ENCODE measurements at places on chromosomes 12 and 14.

DNA sequence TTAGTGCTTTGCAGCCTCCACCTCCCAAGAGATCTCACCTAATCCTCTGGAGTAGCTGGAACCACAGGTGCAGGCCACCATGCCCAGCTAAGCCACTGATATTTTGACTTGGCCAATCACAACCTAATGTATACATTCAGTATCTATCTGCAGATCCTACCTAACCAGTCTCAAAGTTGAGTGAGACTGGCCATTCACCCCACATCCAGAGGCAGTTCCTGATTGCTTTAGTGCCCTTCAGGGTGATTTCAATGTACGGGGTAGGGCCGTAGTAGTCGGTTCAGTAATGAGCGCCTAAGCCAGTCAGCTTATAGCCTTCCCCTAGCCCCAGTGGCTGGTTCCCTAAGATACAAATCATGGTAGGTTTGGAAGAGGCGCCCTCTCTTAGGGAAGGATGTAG, 27.4 kb upstream of the FBXO34 start:
- DNase-seq = no peak

GRCh38 chr14:23380197-23380914, 3.5 kb downstream of the CMTM5 start:
- DNase-seq = no peak

- no peak for DNase-seq
Observed at GRCh38 chr14:89707086-89707485, 247.4 kb downstream of the EFCAB11 start.

DNA sequence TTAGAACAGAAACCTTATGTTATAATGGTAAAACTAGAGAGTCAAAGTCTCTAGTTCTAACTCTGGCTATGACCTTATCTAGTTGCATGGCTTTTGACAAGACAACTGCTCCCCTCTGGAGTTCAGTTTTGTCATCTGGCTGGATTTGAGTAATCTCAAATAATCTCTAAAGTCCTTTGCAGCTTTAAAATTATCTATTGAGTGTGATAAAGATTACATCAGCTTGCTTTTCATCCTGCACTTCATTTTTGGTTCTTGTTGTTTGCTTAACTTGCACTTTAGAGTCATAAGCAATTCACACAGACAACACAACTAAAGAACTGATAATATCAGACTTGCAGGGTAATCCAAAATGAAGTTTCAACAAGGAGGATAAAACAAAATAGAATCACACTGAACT, 2.3 kb downstream of the AKAP5 start:
- DNase-seq = no peak

DNA sequence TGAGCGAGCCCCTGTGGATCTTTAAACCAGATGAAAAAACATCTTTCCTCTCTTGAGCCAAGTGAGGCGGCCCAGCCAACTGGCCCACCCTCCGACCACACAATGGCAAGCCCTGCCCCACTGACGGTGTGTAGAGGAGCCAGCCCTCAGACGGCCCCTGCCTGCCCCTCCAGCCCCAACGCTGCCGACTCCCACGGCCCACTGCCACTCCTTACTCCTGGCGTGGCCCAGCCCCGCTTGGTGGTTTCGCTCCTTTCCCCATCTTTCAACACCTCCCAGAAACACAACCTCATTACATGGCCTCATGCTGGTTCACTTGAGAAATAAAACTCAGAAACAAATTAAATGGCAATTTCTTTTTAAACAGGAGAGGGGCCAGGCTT, 80.6 kb upstream of the DICER1 start:
- no peak for DNase-seq

- no peak for DNase-seq
Observed at GRCh38 chr12:19287302-19287701, 152.0 kb upstream of the AEBP2 start.

DNA sequence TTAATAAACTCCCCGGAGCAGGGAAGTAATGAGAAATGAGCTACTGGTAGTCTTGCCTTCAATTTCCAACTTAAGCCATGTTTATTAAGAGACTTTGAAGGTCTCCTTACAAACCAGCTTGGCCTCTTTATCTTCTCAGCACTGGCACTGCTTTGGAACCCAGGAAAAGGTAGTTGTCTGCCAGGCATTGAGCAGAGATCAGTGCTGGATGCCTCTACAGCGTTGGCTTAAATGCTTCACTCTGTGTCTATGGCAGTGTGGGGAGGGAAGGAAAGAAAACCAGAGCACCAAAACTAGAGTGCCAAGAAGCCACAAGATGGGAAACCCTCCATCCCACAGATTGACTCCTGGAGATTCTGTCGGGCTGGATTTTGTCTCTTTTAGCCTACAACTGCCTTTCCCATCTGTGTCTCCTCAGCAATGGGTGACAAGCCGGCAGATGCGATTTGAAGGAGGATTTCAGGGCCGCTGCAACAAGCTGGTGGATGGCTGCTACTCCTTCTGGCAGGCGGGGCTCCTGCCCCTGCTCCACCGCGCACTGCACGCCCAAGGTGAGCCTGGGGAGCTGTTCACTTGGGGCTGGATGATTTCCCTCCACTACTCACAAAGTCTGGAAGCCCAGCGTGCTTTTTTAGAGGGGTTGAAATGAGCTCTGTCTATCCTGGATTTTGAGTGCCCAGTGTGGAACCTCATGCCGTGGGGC, 57.3 kb downstream of the FNTB start:
- no peak for DNase-seq

DNA sequence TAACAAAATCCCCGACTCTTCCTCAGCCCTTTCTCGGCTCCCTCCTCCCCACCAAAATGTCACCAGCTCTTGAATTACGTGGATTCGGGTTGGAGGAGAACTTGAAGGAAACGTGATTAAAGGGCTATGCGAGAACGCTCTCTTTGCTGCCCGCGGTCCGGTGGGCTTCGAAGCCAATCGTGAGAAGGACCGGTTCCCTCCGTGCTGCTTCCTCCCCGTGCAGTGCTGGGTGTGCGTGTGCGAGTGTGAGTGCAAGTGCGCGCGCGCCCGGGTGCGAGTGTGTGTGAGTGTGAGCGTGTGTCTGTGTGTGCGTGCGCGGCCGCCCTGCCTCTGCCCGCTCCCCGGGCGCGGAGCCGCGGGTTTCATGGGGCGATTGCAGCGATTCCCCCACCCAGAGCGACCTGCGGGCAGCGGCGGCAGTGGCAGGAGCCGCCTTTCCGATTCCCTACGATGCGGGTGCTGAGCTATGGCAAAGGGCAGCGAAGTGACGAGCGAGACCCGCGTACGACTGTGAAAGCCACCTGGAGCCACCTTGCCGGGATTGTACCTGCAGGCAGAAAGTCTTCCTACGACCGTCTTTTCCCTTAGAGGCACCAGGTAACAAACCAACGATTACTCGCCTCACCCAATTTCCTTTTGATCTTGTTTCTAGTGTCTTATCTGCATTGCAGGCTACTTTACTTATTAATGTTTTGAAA, 1.4 kb downstream of the LRFN5 start:
- DNase-seq = no peak
